Endothelial cell (in vitro differentiated cells): ENCODE measurements at places on chromosomes 12 and 14.
A peak's percentile ranks its signal among the peaks of the same experiment; 100 is the strongest.

- DNase-seq = no peak
These were observed 39.3 kb downstream of the ANO2 start for GRCh38 chr12:5905757-5906156.

GRCh38 chr14:76780875-76781647 lies 19.8 kb downstream of the VASH1 start:
- DNase-seq = no peak

DNA sequence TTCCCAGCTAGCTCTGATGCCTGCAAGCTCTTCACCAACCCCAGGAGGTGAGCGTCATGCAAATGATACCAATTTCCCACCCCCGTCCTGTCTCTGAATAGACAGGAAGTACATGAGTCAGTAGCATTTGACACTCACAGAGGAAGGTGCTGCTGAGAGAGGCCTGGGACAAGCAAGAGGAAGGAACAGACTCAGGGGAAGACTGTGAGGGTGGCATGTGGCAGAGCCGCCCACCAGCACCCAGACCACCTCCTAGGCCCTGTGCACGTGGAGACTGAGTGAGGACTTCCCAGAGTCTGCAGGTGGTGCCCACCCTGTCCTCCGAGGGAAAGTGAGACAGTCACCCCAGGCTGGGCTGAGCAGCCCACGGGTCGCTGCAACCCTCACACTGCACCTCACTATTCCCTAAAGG lies 199.5 kb upstream of the SFSWAP start:
- peak; percentile 20 for DNase-seq

DNA sequence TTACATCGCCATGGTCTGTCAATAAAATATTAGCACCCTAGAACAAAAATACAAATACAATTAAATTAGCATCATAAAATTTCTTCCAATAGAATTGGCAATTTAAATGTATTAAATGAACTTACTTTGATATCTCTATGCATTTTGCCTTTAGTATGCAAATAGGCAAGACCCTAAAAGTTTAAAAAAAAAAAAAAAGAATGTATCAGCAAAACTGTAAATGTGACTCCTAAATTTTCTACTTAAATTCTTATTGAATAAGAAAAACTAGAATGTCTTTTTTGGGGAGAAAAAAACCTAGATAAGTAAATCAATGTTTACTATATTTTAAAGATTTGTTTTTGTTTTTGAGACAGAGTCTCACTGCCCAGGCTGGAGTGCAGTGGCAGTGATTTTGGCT lies 56.2 kb downstream of the MAP4K5 start:
- no peak for DNase-seq

GRCh38 chr12:115149279-115149678 lies 465.3 kb upstream of the TBX3 start:
- no peak for DNase-seq

DNA sequence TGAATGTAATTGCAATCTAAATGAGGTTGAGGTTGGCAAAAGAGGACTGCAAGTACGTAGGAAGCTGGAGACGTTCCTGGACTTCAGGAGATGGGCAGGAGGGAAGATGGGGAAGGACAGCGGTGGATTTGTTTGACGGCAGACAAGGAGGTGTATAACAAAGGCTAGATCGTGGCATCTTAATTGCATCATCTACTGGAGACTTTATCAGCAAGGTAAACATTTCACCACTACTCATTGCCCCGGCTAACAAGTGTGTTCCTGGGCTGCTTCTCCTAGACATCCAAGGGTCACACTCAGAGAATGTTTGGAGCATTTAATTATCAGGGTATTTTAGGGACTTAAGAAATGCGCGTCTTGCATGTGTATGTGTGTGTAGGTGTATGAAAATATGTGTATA lies 128.5 kb downstream of the KCNK10 start:
- DNase-seq = no peak

GRCh38 chr14:68236582-68237458 lies 417.2 kb downstream of the RAD51B start:
- DNase-seq = no peak

GRCh38 chr12:11906286-11906935 lies 164.3 kb upstream of the BCL2L14 start:
- DNase-seq = no peak

DNA sequence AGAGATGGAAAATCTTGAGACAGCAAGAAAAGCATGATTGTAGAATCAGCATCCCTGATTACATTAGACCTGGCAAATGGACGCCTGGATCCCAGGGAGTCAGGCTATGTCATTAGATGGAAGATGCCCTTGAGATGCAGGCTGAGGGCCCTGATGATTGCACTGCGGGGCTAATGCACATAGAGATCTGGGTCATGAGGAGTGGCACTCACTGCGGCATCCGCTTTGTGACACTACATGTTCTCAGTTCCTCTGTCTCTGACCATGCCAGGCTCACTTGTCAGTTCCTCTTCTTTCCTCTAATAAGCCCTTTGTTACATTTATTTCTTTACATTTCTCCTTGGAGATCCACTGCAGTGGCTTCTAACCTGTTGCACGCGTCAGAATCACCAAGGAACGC lies 70.1 kb upstream of the GPATCH2L start:
- no peak for DNase-seq

DNA sequence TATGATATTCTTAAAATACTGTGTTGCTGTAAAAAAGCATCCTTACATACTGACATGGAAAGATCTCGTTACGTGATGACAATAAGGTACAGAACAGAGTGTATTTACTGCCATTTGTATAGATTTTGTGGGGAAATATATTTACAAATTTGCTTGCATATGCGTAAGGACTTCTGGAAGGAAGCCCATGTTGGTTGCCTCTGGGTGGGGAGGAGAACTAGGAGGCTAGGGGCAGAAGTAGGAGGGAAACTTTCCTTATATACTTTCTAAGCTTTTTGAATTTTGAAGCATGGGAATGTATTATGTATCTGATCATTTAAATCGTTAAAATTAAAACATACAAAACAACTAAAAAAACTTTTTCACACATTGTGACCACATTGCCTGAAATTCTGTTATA lies 9.7 kb downstream of the MYO1A start:
- DNase-seq = no peak

- DNase-seq = no peak
These were observed 536.4 kb upstream of the SEL1L start for GRCh38 chr14:82070040-82070439.
